ENCODE measurements at places on chromosomes 16 and 17.

DNA sequence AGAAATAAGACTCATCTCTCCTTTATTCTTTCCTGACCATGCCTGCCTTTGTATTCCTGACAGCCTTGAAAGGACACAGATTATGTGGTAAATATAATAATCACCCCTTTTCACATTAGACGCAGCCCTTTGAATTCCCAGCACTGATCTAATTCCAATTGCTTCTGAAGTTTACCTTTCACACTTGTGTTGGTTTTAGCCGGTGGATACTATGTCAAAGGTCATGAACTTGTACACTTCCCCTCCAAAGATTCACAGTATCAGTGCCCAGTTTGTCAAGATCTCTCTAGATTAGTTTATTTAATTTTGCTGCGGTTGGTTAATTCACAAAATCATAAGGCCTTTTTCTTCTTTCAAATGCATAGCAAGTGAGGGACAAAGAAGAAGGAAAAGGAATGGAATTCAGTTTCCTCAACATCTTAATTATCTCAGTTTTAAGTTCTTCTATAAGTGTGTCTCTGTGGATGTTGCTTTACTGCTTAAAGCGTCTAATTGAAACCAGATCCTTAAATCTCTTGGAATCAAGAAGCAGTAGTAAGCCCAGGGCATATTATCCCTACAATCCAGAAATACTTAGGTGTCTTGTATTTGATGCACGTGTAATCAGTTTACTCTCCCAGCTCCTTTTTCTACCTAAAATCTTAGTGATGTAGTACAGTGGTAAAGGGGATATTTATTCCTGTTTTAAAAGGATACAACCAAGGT is 174.3 kb upstream of the TBX2 start:
- no peak for DNase-seq

GRCh38 chr17:62796291-62796690 is 11.8 kb downstream of the MARCHF10 start:
- DNase-seq, result no peak

GRCh38 chr17:27379888-27380533 is 76.2 kb upstream of the KSR1 start:
- DNase-seq, result no peak

DNA sequence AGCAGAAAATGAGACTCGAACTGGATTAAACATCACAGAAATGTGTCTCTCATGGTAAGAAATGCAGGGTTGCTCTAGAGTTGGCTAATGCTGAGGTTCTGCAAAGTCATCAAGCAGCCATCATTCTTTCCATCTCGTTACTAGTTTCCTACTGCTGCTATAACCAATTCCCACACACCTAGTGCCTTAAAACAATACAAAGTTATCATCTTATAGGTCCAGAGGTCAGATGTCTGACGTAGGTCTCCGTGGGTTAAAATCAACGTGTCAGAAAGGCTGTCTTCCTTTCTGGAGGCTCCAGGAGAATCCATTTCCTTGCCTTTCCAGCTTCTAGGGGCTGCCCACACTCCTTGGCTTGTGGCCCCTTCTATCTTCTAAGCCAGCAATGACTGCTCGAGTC is 118.6 kb downstream of the STX8 start:
- DNase-seq, result no peak

DNA sequence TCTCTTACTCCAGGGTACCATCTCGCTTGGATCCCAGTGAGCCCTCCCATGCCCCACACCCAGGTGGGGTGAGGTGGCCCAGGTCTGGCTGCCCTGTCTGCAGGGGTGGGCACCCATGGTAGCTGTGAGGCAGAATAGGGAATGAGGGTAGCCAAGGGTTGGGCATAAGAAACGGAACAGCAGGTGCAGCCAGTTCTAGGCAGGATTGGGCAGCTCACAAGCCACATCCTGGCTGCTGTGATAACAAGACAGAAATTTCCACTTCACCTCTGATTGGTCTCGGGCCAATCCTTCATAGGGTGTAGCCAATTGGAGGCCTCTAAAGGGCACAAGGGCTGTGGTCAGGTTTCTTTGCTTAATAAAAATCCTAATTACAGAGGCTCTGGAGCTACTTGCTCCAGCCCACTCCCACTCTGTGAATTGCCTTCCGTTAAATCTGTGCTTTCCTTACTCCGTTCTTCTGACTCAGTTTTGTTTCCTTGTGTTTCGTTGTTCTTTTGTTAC is 1.5 kb upstream of the ARHGDIG start:
- no peak for DNase-seq

- no peak for DNase-seq
These were observed 232.8 kb downstream of the SEC14L1 start for GRCh38 chr17:77373299-77374169.

DNA sequence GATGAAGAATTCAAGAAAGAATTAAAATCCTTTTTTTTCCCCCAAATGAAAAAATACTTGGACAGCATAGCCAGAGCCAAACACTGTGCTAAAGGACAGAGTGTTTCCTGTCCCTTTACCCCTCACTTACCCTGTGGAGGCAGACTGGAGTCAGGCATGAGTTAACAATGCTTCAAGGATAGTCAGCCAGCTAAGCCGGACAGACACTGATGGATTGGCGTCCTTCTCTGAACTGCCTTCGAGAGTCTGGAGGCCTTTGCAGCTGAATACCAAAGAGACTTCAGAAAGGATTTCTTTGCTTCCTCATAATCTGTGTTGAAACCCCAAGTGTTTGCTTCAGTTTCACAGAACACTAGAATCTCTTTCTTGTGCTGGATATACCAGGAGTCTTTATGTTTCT is 4.6 kb downstream of the METTL9 start:
- DNase-seq, result no peak

DNA sequence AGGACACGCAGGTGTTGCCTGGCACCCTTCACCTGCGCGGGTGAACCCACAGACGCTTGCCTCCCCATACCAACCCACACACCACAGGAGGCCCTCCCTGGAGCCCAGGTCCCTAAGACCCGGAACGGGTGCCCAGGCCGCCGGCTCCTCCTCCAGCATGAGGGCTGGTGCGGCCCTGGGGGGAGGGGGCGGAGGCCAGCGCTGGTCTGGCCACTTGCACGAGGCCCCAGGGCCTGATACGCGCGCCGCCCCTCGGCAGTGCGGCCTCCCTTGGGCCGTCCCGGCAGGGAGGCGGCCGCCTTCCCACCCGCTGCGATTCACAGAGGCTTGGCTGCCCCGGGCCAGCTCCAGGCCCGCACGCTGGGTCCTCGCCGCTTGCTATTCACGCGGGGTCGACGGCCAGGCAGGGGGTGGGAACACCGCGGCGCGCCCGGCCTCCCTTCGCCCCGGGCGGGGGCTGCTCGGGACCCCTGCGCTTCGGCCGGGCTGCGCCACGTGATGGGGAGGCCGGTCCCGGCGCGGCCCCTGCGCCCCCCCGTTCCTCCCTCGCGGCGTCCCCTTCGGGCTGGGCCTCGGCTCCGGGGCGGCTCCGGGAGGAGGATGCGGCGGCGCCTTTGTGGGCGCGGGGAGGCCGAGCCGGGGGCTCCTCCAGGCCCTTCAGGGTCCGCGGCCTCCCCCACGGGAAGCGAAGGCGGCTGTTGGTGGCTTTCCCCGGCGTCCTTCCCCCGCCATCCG is 685 bp downstream of the FASN start:
- no peak for DNase-seq

- DNase-seq, result no peak
These were observed 183.6 kb upstream of the CDH11 start for GRCh38 chr16:65305266-65305959.

GRCh38 chr16:67763066-67763465 is 43.3 kb downstream of the RANBP10 start:
- no peak for DNase-seq
